ENCODE measurements at places on chromosomes 12 and 14.

DNA sequence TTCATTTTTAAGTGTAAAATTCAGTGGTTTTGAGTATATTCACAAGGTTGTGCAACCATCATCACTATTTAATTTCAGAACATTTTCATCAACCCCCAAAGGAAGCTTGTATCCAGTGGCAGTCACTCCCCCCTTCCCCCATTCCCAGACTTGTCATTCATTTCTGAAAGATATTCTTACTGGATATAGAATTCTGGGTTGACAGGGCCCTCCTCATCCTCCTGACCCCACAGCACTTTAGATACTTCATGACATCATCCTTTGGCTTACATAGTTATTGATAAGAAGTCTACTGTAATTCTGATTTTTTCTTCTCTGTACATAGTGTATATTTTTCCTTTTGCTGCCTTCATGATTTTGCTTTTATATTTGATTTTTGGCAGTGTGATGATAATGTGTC lies 8.8 kb upstream of the ADGRD1 start:
- no peak for DNase-seq

GRCh38 chr12:109944561-109945359 lies 44.7 kb downstream of the TCHP start:
- DNase-seq, result no peak

DNA sequence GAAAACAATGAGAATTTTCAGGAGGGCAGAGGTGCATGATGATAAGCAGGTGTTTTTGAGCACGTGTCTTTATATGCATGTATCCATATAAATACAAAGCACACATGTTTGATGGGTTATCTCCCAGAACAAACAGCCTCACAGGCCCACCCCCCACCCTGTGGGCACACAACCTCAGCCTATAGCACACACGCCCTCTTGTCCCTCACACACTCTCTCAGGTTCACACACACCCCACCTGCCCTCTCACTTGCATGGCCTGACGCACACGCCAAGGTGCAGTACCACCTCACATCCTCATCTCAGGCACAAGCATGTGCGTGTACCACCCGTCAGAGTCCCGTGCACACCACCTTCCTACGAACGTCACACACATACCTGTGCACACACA lies 8.6 kb upstream of the KRT8 start:
- no peak for DNase-seq

DNA sequence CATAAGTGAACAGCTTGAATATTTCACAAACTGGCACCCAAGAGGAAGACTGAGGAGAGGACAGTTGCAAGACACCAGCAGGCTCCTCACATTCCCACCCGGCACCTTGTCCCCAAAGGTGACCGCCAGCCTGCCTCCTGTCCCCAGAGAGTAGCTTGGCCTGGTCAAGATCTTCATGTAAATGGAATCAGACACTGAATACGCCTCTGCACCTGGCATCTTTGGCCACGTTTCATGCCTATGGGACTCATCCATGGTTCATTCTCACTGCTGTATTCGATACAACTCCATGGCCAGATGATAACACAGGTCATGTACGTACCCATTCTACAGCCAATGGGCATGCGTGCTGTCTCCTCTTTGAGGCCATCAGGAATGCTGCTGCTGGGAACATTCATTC lies 60.8 kb downstream of the ITPK1 start:
- DNase-seq, result no peak

DNA sequence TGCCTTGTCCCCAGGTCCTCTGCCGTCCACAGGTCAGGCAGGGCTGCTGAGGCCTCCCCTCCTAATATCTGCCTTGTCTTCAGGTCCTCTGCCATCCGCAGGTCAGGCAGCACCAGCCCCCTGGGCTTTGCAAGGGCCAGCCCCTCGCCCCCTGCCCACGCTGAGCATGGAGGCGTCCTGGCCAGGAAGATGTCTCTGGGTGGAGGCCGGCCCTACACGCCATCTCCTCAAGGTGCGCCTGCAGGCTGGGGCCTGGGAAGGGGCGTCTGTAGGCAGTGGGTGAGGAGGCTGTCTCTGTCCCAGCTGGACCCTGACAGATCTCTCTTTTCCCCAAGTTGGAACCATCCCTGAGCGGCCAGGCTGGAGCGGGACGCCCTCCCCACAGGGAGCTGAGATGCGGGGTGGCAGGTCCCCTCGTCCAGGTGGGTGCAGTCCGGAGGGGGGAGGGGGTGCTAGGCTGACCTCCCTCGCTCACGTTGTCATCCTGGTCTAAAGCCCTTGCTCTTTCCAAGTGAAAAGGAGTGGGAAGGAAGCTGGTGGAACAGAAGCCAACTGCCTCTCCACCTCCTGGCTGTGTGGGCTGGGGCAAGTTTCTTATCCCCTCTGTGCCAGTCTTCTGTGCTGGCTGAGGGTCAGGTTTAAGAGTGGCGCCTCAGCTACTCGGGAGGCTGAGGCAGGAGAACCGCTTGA lies 13.9 kb upstream of the PUS1 start:
- no peak for DNase-seq

DNA sequence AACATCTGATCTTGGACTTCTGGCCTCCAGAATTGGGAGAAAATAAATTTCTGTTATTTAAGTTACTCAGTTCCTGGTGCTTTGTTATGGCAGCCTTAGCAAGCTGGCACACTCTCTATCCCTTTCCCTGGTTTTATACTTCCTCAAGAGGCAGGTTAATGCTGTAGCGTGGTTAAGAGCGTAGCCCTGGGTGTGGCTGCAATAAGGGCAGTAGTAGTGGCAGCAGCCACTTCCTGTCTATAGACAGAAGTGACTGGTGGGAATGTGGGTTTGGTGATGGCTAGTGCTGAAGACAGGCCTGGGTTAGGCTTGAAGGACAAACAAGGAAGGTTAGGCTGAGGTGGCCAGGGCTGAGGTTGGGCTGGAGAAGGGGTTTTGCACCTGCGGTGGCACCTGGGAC lies 3.6 kb upstream of the LGALS3 start:
- no peak for DNase-seq

DNA sequence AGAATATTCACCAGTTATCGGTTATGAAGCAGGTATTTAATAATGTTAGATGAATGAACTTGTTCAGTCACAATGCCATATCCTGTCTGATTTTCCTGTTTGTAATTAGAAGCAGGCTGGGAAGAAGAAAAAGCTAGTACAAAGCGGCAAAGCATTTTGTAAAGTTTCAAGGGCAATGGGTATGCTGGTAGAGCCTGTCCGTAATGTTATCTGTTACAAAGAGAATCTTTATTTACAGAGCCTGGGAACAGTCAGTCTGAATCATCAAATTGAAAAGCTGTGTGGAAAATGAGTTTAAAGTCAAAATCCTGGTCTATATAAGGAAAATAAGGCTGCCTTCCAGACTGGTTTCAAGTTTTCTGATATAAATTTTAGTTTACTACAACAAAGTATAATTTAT lies 40.5 kb downstream of the PARP11 start:
- DNase-seq, result no peak

All from caudate nucleus (tissue), 63 donors.